ENCODE measurements at places on chromosomes 6 and 20. TPM values are rescaled to one million over a fixed set of nuclear protein-coding genes. Genes with fewer than 3 reads are reported as not detected.

Gene EFCAB8
- 0.81 TPM for total RNA-seq

DNA sequence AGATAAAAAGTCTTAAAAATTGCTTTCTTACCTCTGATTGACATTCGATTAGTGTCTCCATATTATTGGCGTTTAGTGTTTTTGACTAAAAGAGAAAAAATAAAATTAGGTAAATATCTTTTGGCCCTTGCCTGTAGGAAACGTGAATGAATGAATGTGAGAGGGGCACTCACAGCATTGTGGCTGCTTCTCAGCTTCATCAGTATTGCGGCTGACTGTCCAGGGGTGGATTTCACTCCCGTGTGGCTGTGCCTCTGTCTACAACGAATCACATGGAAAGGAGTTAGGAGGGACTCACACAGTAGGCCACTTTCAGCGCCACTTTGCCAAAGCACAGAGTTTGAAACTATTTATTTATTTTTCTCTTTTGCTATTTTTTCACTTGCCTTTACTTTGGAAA is 844 bp downstream of the TAGAP start:
- no peak for DNase-seq

GRCh38 chr6:46271107-46271506 is 100.3 kb upstream of the ENPP5 start:
- DNase-seq, result no peak

- no peak for DNase-seq
These were observed 54.1 kb upstream of the TPD52L1 start for GRCh38 chr6:125099211-125100073.

All from CD4-positive, alpha-beta T cell (primary cell).